ENCODE measurements at places on chromosomes 4 and X.

GRCh38 chr4:79934660-79935059, 138.4 kb downstream of the ANTXR2 start:
- no peak for DNase-seq

- DNase-seq = no peak
These were observed 136.3 kb downstream of the AMMECR1 start for GRCh38 chrX:110181459-110182137.

- DNase-seq = no peak
These were observed 14.1 kb upstream of the BCOR start for GRCh38 chrX:40111868-40112267.

- no peak for DNase-seq
These were observed 216.9 kb upstream of the NEIL3 start for GRCh38 chr4:177092807-177093206.

DNA sequence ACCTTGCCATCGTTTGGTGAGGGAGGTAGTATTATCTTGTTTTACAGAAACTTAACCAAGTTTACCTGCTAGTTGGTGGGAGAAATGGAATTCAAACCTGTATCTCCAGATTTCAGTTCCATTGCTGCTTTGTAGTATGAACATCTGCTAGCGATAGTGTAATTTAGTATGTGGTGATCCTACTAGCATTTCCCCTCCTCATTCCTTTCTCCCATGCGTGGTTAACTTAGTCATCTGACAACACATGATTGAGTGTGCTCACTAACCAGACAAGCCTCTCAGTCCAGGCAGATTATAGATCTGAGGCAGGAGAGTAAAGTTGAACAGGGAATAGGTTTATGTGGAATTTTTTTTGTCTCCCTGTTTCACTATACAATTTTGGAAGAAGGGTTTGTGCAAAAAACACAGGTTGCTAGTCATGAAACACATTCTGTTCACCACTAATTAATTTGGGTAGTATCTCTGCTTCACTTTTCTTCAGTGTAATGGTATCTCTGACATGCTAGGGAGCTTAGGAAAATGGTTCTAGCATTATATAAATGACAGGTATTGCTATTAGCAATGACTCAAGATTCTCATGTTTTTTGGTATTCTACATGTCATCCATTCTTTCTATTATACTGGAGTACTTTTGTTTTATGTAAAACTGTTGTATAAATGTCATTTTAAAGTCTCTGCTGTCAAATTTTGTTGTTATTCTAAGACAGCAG, 21.7 kb downstream of the RBPJ start:
- peak; percentile 91 for DNase-seq

- peak; percentile 78 for DNase-seq
These were observed 741 bp downstream of the SPATA18 start for GRCh38 chr4:52051615-52052474.

- no peak for DNase-seq
These were observed 28.6 kb downstream of the MAML3 start for GRCh38 chr4:140125374-140125773.

- peak; percentile 19 for DNase-seq
These were observed 231.7 kb upstream of the TAPT1 start for GRCh38 chr4:16457944-16458343.

DNA sequence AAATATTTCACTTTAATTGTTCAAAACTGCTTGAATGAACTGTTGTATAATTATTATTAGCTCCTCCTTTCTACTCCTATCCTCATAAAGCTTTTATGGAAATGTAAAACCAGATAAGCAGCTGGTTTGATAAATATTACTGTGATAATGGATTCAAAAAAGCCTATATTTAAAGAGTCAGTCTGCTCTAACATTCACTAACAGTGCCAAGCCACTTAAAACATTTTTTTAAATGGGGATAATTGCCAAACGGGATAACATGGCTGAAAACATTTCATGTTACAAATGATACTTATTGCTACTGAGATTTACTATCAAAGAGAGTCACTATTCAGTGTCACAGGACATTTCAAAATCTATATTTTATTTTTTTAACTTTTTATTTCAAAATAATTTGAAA, 17.4 kb downstream of the ARHGAP24 start:
- DNase-seq = no peak
